ENCODE measurements at places on chromosomes 11 and 22.

- no peak for DNase-seq
These were observed 222.6 kb upstream of the CCDC90B start for GRCh38 chr11:83508804-83509203.

DNA sequence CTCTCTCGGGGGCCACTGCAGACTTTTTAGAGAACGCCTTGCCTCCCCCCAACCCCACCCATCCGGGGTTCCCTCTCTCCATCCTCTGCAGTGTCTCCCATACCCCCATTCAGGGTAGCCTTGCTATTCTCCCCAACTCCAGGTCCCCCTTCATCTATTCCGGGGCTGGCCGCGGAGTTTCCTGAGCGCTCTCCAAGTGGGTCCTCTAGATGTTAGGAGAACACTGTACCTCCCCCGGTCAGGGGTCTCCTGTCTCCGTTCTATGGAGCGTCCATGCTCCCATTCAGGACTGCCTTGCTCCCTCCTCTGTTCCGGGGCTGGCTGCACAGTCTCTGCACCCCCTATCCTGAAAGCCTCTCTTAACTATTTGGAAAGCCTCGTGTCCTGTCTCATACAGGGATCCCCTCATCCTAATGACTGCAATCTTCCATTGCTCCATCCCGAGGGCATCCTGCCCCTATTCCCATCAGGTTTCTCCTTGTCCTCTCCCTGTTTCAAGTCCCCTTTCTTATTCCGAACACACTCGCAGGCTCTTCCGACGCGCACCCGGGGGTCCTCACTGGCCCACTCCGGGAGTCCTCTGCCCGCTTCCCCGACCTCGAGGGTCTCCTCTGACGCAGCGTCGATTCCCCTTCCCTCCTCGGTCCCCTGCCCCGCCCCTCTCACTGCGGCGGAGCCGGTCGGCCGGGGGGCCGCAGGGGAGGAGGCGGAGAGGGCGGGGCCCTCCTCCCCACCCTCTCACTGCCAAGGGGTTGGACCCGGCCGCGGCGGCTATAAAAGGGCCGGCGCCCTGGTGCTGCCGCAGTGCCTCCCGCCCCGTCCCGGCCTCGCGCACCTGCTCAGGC, at the start of gene NEFH:
Gene NEFH, plus strand, starts transcription at position 802 of the 845 bp plus-strand sequence. CDS start 45 bp downstream, outside the sequence.
- DNase-seq, result no peak

- DNase-seq, result no peak
These were observed 21.2 kb upstream of the NDUFC2 start for GRCh38 chr11:78100676-78101472.

GRCh38 chr22:37472418-37473006, 13.7 kb downstream of the MFNG start:
- DNase-seq, result no peak

DNA sequence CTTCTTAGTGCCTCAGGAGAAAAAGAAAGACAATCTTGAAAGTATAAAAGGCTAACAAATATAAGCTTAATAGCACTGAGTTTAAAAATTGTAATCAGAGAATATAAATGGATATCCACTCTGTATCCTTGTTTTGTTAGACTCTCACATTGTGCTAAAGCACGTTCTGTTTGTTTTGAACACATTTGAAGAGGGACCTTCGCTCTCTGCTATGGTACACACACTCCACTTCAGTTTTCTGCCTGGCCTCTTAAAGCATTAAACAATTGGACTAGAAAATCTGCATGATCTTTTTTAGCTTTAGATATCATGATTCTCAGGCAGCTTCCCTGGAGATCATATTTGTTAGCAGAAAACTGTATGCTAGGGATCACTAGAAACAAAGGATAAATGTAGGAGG, 40.3 kb upstream of the PGR start:
- no peak for DNase-seq

GRCh38 chr11:96486890-96487611, 97.2 kb downstream of the JRKL start:
- no peak for DNase-seq

- DNase-seq, result no peak
These were observed 14.1 kb downstream of the HRAS start for GRCh38 chr11:521177-521688.

- DNase-seq, result no peak
These were observed 104.9 kb upstream of the ASPHD2 start for GRCh38 chr22:26324150-26324549.

DNA sequence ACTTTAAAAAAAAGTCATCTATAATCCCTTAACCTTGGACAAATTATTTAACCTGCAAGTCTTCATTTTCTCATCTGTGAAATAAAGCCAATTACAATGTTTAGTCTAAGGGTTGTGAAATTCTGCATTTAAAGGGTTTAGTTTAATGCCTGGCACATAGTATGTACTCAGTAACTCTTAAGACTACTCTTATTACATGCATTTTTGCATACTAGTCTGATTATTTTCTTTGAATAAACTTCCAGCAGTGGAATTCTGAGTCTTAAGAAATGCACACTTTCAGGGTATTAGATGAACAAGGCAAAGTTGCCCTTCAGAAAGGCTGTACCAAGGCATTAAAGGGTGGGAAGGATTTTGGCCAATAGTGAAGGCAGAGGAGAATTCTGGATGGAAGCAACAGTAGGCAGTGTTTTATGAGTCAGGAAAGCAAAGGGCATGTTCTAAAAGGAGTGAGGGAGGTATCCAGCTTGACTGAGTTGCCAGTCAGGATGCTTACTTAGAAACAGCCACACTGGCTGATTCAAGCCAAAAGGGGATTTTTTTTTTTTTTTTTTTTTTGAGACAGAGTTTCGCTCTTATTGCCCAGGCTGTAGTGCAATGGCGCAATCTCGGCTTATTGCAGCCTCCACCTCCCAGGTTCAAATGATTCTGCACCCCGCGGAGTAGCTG, 50.5 kb downstream of the SWAP70 start:
- no peak for DNase-seq

GRCh38 chr11:1389103-1389931, 417 bp upstream of the BRSK2 start:
- DNase-seq, result peak; percentile 89

GRCh38 chr11:79447038-79447786, 6.4 kb upstream of the TENM4 start:
- no peak for DNase-seq

GRCh38 chr11:57103899-57104605, 77.7 kb upstream of the LRRC55 start:
- no peak for DNase-seq

DNA sequence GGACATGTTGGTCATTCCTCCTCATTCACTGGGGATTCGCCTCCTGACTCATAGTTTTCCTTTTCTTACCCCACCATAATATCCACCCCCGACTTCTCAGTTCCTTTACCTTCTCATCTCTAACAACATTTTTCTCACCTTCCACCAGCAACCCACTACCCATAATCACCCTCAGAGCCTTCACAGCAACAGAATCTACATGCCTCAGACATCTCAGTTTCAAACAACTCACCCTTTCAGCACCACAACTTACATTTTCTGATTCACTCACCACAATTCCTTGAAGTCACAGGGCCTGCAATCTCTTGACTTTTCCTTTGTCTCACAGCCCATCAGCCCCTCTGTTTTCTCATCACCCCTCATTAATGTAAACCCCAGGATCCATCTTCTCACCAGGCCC, 2.3 kb upstream of the MTNR1B start:
- no peak for DNase-seq

GRCh38 chr22:36901411-36902142, 11.9 kb upstream of the CSF2RB start:
- DNase-seq, result no peak

- no peak for DNase-seq
These were observed 42.4 kb upstream of the HIPK3 start for GRCh38 chr11:33214767-33215166.

DNA sequence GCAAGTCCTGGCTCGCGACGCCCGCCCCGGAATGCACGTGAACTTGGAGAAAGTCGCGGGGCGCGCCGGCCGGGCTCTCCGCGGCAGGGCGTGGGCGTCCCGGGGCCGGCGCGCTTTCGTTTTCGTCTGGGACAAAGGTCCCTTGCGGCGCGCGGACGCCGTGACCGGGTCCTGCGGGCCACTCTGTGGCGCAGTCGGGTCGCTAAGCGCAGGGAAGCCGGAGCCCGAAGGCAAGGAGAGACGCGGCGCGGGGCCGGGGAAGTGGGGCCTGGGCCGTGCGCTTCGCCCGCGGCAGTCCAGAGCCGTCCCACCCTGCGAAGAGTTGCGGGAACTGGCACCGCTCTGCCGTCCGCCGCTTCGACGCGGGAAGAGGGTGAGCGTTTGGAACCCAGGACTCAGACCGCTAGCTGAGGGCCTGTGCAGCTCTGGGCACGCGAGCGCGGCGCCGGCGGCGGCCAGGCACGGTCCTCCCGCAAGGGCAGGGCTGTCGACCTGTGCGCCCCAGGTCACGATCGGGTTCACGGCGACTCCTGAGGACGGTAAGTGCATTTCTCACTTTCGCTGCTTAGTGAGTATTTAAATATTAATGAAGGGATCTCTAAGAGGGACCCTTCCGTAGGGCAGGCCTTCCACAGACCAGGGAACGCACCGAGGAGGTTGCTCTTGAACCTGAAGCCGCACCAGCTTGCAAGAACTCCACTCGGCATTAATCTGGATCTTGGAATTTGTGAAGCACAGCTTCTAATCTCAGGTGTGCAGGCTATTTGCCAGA, 78.0 kb upstream of the PPARA start:
- DNase-seq, result no peak

- DNase-seq, result no peak
These were observed 16.6 kb downstream of the DERL3 start for GRCh38 chr22:23822101-23822671.

Data from left renal cortex interstitium (tissue), 4 donors.